NCI-H1694 (cell line): ENCODE measurements at places on chromosomes 6 and 20.

- no peak for DNase-seq
Measured at GRCh38 chr6:132513831-132514545, 1.1 kb upstream of the STX7 start.

- DNase-seq = peak; percentile 41
Measured at GRCh38 chr20:46307139-46307998, 929 bp downstream of the CDH22 start.

DNA sequence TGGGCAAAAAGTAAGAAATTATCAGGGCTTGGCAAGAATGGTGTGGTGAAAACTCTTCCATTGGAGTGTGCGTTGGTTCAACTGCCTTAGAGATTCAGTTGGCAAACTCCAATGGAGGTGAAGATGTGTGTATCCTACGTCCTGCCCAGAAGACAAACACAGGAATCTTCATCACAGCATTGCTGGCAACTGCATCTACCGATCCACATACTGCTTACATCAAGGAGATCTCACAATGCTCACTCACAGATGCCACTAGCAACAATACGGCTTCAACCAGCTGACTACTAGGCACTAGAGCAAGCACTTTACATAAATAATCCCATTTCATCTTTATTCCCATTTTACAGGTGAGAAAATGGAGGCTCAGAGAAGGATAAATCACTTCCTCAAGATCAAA, 10.0 kb upstream of the SPO11 start:
- no peak for DNase-seq

- DNase-seq = no peak
Measured at GRCh38 chr20:20334489-20334888, 33.4 kb upstream of the INSM1 start.

DNA sequence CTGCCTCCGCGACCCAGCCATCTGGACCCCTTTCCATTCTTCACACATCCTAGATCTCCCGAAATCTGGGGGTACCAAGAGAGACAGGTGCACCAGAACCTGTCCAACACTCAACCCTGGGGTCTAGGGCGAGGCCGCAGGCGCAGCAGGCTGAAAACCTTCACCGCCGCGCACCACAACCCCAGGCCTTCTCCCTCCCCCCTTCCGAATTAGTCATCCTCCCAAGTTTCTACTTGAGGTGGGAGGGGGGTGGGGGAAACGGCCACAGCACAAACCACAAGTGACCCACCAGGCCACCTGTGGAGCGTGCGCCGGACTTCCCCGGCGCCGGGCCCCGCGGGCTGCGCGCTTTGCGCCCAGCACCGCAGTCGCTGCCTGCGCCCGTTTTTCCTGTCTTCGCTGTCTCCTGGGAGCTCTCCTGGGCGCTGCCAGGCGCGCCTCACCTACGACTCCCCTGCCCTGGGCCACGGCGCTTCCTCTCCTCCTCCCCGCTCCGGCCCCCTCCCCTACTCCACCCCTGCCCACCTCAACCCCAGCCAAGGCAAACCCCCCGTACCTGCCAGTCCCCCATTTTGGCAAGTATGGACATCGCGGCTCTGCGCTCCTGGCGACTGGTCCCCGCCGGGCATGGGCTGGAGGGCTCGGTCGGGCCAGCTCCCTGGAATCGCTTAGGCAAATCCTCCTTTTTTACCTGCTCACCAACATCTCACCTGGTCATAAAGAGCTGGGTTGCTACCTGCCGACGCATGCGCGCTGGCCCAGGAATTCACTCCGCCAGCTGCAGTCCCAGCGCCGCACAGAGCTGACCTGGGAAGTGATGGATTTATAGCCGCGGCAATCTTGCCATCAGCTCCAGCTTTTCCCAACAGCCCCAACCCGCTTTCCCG, 4.2 kb upstream of the TFAP2A start:
- DNase-seq = no peak

DNA sequence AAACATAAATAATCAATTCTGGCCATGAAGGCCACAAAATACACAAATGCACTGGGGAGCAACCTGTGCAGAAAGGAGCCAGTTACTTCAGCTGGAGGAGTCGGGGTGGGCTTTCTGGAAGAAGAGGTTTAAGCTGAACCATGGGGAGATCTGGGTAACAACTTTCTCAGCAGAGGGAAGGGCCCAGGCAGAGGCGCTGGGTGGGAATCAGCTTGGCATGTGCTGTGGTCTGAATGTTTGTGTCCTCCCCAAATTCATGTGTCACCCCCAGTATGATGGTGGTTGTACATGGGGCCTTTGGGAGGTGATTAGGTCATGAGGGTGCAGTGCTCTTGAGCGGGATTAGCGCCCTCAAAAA, 107.9 kb downstream of the SYCP2 start:
- DNase-seq = no peak

- DNase-seq = no peak
Measured at GRCh38 chr6:38352636-38353035, 287.1 kb downstream of the BTBD9 start.

GRCh38 chr6:26235302-26235670, 129.7 kb upstream of the BTN3A2 start:
- no peak for DNase-seq

- no peak for DNase-seq
Measured at GRCh38 chr6:47076422-47077344, 34.6 kb upstream of the ADGRF1 start.

DNA sequence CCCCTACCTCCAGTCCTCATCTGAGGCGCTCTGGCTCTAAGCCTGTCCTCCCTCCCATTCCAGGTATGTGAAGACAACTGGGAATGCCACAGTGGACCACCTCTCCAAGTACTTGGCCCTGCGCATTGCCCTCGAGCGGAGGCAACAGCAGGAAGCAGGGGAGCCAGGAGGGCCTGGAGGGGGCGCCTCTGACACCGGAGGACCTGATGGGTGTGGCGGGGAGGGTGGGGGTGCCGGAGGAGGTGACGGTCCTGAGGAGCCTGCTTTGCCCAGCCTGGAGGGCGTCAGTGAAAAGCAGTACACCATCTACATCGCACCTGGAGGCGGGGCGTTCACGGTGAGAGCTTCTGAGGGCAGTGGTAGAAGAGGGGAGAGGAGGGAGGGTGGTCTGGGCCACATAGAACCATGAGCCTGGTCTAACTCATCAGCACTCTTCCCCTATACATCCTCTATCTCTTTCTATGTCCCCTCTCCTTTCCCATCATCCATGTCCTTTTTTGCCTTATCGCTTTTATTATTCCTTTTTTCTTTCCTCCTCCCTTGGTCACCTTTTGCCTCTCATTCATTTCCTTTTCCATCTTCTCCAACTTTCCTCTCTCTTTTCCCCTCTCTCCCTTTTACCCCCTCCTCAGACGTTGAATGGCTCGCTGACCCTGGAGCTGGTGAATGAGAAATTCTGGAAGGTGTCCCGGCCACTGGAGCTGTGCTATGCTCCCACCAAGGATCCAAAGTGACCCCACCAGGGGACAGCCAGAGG, 3.5 kb downstream of the RING1 start:
- DNase-seq = no peak

GRCh38 chr6:30071081-30071818, 4.3 kb downstream of the PPP1R11 start:
- DNase-seq = no peak

DNA sequence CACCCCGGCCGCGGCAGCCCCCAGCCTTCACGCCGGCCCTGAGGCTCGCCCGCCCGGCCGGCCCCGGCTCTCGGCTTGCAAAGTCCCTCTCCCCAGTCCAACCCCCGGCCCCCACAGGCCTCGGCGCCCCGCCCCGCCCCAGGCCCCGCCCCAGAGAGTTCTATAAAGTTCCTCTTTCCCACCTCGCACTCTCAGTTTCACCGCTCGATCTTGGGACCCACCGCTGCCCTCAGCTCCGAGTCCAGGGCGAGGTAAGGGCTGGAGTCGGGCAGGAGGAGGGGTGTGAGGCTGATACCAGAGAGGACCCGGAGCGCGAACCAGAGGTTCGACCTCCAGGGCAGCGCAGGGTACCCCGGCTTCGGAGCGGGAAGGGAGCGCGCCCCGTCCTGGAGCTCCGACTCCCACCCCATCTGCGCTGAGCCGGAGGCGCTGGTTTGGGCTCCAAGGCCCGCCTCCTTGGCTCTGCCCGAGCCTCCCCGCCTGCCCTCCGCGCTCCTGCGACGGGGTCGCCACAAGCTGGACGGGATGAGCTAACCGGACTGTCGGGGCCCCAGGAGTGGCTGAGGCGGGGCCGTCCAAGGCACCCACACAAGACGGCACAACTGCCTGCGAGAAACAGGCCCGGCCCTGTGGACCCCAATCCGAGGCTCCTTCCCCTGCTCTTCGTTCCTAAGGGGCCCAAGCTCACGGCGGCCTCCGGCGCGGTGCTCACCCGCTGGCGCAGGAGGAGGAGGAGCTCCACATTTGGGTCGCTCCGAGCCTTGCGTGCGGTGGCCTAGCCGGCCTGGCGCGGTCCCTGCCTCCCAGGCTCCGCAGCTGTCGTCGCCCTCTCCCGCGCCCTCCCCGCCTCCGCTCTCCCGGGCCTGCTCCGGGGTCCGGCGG, at the start of gene IRF4:
Gene IRF4 (plus strand): TSS at position 194 of the 882 bp plus-strand sequence. CDS start 1,401 bp downstream, outside the sequence.
- DNase-seq = no peak

GRCh38 chr20:49112596-49113274, 66.6 kb downstream of the CSE1L start:
- no peak for DNase-seq

- DNase-seq = no peak
Measured at GRCh38 chr6:22214314-22214713, 82.5 kb downstream of the PRL start.

GRCh38 chr6:168709390-168709789, 268.4 kb downstream of the SMOC2 start:
- no peak for DNase-seq

DNA sequence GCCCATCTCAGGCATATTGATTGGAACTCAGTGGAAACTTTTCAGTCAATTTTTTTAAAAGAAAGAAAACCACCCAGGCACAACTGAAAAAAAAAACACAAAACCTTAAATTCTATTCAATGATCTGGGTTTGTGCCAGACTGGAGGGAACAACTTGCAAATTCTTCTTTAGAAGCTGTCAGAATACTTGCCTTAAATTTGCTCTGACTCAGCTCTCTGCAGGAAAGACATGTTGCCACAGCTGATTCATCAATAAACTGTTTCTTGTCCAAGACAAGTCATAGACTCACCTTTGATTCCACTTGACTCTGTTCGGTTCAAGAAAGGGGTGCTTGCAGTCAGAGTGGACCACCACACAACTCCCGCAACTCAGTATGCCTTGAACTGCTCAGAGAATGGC, 117.8 kb upstream of the F13A1 start:
- DNase-seq = no peak

GRCh38 chr6:56755040-56755439, 112.4 kb upstream of the DST start:
- DNase-seq = no peak

- no peak for DNase-seq
Measured at GRCh38 chr20:57760698-57761412, 51.0 kb upstream of the PMEPA1 start.

DNA sequence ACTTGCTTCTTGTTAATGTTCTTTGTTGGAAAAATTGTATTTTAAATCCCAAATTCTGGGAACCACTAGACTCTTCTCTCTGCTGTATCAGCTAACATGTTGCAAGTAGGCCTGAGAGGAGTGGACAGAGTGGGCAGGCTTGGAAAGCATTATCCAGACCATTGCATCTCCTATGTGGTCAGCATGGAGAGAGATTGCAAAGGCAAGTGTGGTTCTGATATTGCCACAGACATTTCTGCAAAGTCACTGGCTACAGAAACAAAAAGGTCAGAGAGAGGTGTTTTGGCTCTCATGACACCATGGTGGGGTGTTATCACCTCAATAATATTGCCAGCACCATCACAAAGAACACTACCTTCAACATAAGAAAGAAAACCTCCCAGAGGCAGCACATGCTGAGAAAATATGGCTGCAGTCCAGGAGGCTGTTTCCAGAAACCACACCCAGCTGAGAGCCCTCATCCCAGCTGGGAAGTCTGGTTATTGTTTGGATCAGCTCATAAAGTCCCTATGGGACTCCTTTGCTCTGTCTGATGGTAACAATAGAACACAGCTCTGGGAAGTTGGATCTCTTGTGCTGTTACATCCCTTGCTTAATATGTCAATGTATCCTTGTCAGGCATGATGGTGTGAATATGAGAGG, 78.2 kb upstream of the TBX18 start:
- no peak for DNase-seq

DNA sequence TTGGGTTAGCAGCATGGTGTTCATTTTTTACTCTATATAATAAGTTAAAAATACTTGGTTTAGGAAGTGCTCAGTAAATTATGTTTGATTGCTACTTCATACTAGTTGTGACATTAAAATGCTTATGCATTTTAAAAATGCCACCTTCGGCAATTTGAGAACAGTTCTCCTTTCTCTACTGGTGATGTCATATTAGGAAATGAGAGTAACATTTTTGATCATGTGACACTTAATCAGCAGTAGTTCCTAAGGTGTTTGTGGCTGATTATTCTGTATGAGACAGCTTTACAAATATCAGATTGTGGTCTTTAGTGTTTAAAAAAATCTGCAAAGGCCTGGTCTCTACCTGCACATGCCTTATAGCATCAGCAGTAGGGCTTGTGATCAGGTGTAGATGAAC, 4.4 kb downstream of the GZF1 start:
- DNase-seq = no peak

- DNase-seq = no peak
Measured at GRCh38 chr6:151002491-151002935, 137.0 kb downstream of the MTHFD1L start.

- DNase-seq = no peak
Measured at GRCh38 chr6:168060521-168060931, 18.5 kb downstream of the FRMD1 start.

DNA sequence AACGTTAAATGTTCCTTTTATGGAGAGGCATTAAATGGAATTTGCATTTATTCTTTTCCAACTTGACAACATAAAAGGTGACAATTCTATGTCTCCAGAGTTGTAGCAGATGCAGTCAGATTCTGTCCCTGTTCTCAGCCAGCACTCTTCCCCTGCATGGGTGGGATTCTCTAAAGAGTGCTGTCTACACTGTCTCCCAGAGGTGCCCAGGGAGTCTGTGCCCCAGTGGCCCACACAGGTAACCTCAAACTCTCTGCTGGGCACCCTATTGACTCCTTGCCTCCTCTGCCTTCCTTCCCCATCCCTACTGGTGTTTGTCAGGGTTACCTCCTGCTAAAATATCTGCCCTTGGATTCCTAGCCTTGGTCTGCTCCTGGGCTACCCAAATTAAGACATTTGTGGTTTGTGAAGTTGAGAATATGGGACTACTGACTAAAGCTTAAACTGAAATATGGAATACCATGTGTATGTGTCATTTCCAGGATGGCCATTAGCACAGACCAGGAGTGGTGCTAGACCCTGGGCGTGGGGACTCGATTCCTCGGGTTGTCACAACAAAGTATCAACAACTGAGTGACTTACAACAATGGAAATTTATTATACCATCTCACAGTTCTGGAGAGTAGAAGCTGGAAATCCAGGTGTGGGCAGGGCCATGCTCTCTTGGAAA, 284.7 kb downstream of the CDH26 start:
- no peak for DNase-seq

DNA sequence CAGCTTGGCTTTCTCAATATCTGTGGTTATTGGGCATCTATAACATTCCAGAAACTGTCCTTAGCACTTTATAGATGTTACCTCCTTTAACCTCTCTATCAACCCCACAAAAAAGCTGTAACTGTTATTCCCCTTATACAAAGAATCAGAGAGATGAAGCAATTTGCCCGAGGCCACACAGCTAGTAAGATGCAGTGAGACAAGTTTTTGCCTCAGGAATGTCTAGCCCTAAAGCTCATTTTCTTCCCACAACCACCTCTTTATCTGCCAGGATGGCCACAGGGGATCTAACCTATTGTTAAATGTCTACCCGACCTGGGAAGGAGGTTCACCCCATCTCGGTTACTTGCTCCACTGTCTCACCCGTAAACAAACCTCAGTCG, 31.9 kb upstream of the TCP11 start:
- no peak for DNase-seq

- no peak for DNase-seq
Measured at GRCh38 chr6:135577059-135577538, 79.6 kb upstream of the AHI1 start.
